Karpas-422 (cell line): ENCODE measurements at places on chromosomes 13 and 19. TPM values are rescaled to one million over a fixed set of nuclear protein-coding genes. Genes with fewer than 3 reads are reported as not detected.
A peak's percentile ranks its signal among the peaks of the same experiment; 100 is the strongest.

DNA sequence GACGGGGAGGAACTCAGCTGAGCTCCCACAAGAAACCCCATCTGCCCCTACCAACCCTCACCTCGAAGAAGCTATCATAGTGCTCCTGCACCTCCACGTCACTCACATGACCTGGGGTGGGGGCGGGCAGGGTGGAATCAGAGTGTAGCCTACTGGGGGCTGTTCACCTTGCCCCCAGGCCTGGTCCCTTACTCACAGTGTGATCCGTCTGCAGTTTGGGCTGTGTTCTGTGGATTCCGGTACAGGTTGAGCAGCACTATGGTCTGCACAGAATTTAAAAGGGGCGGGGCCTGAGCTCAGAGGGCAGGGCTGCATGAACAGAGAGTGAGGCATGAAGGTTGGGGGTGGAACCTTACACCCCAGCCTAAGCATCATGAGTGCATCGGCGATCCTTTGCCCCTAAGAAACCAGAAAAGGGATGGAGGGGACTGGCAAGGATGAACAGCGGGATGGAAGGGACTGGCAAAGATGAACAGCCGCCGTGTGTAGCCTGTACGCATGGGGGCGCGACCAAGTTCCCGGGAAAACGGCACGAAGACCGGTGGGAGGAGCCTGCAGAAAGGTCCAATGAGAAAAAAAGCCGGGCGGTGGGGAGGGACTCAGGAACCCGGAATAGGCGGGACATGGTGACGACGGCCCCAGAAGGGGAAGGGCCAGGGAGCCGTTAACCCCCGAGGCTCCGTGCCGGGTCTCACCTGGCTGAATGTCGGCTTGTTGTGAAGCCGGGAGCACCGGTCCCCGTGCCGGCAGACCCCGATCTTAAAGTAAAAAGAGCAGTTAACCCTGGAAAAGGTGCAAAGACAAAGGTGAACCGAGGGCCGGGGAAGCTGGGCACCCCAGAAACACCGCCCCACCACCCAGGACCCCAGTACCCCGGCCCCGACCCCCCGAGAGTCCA is 539 bp downstream of the U2AF1L4 start:
- peak; percentile 98 for DNase-seq

DNA sequence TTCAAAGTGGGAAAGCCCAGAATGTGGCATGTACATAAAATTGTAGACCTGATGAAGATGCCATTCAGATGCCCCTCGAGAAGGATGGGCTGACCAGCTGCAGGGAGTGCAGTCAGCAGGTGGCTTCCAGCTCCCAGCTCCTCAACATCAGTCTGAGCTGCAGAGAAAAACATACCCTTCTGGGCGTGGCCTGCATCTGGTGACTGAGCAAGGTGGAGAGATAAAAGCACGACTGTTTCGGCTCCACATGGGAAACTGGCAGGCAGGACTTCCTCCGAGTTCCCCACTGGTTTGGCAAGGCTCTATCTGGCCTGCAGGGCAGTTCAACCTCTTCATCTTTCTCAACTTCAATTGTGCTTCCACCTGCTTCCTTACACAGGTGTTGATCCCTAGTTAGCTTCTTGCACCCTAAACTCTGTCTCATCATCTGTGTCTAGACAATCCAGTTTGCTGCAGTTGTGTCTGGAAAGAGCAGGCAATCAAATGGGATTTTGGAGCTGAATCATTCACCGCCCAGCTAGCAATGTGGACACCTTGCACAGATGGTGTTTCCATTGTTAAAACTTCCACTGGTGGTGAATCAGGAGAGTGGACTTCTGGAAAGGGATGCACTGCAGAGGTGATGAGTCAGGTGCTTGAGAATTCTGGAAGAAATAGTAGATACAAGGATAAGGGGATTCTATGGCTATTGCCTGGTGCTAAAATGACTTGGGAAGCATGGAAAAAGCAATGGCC is 56.8 kb downstream of the POLR1D start:
- DNase-seq = no peak

The KANK2 gene
- 0.19 and 1.9 TPM in 2 replicates for total RNA-seq

The CAPN12 gene
- total RNA-seq = 0.40 TPM in 1 of 2 replicates, not detected in the other

The ZNF382 gene
- total RNA-seq = 2.9 and 6.1 TPM in 2 replicates
